ENCODE measurements at places on chromosomes 4 and X.

DNA sequence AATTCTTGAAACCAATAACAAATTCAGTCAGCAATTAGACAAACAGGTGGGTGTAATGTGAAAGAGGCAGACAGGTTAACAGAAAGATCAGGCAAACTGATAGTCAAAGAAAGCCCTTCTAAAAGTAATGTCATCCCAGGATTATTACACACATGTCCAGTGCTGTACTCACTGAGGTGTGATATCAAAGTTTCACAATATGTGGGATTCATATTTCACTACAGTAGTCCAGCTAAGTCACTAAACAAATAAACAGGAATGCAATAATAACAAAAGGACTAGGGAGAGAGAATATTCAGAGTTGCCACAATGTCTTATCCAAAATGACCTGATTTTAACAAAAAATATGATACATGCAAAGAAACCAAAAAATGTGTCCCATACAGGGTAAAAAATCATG lies 787.5 kb downstream of the FSTL5 start:
- no peak for DNase-seq

DNA sequence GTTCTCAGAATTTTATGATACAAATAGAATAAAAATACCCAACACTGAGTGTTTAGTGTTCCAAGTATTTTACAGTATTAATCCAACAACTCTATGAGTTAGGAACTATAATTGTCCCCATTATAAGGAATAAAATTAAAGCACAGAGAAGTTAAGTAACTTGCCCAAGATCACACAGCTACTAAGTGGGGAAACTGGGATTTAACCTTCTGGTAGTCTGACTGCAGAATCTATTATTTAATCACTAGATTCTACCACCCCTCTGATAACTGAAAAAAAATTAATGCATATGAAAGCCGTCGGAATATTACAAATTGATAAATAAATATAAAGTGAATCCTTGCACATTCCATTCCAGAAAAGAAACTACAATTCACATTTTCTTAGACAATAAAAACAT lies 5.7 kb upstream of the NKX6-1 start:
- no peak for DNase-seq

- DNase-seq: no peak
Measured at GRCh38 chr4:52939739-52940138, 77.6 kb downstream of the RASL11B start.

GRCh38 chr4:1856943-1857699 lies 1.2 kb upstream of the LETM1 start:
- DNase-seq: peak; percentile 23

DNA sequence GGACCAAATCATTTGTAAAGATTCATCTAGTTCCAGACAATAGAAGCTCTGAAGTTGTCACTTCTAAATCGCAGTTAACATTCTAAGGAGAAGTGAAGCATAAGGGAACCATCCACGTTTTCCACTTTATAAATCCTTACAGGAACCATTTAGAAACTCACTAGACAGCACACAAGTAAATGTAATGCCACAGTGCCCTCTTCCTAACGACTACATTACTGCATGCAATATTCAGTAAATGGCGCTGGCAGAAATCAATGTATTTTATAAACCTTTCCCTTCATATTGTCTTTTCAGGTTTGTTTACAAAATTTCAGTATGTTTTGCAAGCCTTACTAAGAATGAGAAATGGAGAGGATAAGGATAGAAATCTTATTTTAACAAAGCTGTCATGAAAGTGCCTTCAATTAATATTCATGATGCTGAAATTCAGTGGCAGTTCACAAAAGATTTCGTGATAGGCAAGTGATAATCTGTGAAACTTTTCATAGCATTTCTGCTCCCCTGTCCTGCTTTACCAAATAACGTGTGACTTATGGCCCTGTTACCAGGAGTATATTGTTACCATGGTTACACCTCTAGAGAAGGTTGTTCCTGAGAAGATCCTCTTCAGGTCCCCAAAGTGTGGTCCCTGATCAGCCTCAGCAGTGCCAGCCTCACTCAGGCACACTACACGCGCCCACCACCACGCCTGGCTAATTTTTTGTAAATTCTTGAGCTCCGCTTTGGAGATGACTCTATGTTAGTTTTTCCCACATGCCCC lies 54.2 kb downstream of the TMA16 start:
- DNase-seq: peak; percentile 29

- DNase-seq: no peak
Measured at GRCh38 chrX:15391850-15392249, 7.6 kb upstream of the VEGFD start.

DNA sequence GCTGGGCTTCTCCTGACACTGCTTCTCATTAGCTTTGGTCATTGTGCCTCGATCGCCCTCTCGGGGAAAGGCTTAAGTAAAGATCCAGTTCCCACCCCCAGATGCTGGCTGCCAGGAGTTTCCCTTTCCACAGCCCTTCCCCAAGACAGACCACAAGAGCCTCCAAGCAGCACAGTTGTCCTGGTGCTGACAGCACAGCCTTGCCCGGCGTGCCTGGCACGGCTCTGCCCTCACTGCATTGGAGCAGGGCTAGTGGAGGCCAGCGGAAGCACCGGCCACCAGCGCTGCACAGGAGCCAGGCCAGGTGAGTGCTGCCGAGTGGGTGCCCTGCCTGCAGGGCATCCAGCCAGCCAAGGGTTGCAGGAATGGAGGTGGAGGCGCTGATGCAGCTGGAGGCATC lies 9.7 kb upstream of the MSANTD1 start:
- no peak for DNase-seq

- no peak for DNase-seq
Measured at GRCh38 chr4:109334129-109335105, 32.0 kb upstream of the COL25A1 start.

- DNase-seq: no peak
Measured at GRCh38 chr4:56666279-56666678, 14.8 kb downstream of the HOPX start.

DNA sequence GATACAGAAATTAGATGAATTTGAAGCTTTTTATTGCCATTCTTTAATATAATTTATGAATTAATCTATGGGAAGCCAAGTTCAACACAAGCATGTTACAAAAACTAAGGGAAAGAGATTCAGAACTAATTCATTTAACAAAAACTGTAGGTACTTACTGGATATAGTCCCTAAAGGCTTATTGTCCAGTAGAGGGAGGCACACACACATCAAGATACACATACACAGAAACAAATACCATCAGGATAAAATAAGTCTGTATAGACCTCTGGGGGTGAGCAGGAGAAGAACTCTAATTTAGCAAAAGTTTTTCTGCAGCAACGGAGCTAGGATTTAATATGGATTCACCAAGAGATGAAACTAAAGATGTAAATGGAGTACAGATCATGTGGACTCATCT lies 83.0 kb upstream of the IL13RA1 start:
- DNase-seq: peak; percentile 23

- no peak for DNase-seq
Measured at GRCh38 chr4:104462641-104463040, 32.1 kb downstream of the CXXC4 start.

DNA sequence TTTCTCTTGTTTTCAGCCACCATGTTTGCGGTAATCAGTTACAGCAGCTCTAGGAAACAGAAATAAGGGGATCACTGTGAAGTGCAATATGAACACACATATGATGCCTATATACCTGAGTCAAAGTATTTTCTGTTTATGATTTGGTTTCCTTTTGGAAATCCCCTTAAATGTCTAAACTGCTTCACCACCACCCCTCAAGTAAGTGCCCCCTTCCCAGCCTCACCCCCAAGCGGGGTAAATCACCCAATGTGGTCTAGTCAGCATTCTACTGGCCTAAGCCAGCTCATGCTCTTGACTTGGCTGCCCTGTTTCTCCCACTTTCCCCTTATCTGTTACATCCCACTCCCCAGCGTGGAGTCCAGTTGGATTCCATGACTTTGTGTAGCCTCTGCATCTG lies 176.5 kb downstream of the QDPR start:
- DNase-seq: no peak

DNA sequence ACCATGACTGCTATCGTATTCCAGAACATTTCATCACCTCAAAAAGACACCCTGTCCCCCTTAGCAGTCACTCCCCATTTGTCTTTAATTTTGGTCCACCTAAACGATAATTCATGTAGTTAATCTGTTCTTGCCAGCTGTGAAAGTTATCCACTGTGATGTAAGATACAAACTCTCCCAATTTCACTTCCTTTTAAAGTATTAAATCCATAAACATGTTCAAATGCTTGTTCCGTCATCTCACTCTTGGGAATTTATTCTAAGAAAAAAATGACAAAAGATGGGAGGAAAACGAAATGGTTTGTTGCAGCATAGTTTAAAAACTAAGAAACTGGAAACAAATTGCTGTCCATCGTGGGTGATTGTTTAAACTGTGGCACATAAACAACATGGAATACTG lies 53.7 kb upstream of the IRF2 start:
- no peak for DNase-seq

Measured in mammary epithelial cell (primary cell).